ENCODE measurements at places on chromosomes 1 and 21. TPM values are rescaled to one million over a fixed set of nuclear protein-coding genes. Genes with fewer than 3 reads are reported as not detected.

CDC20 gene
- total RNA-seq: 24.3 TPM

AMY1B gene
- total RNA-seq: not detected

ATPAF1 gene
- total RNA-seq: 29.8 TPM

C1QA gene
- total RNA-seq: not detected

LAMC1 gene
- 265 TPM for total RNA-seq

FCGR2B gene
- not detected for total RNA-seq

MYOG gene
- total RNA-seq: 15.7 TPM

HSD3B1 gene
- total RNA-seq: not detected

CD160 gene
- not detected for total RNA-seq

ECM1 gene
- total RNA-seq: 637 TPM

OR10Z1 gene
- total RNA-seq: not detected

TNFRSF8 gene
- 1.9 TPM for total RNA-seq

OR2T33 gene
- total RNA-seq: not detected

GNAT2 gene
- total RNA-seq: 0.26 TPM

MIXL1 gene
- 2.4 TPM for total RNA-seq

SPRR2A gene
- not detected for total RNA-seq

HTR1D gene
- total RNA-seq: 0.54 TPM

BSND gene
- total RNA-seq: not detected

VAMP3 gene
- total RNA-seq: 91.0 TPM

ST6GALNAC5 gene
- 0.87 TPM for total RNA-seq

CGN gene
- total RNA-seq: 50.7 TPM

C4BPA gene
- total RNA-seq: not detected

BRINP2 gene
- total RNA-seq: 0.59 TPM

MX2 gene
- total RNA-seq: 5.4 TPM

SPRR2G gene
- total RNA-seq: not detected

NR1I3 gene
- not detected for total RNA-seq

SLAMF9 gene
- total RNA-seq: not detected

CBR1 gene
- 7.6 TPM for total RNA-seq

PGLYRP3 gene
- 1.1 TPM for total RNA-seq

SWT1 gene
- 11.5 TPM for total RNA-seq

VANGL2 gene
- 79.8 TPM for total RNA-seq

OR2T11 gene
- not detected for total RNA-seq

SYNC gene
- 0.49 TPM for total RNA-seq

RAB7B gene
- total RNA-seq: not detected

GPATCH3 gene
- total RNA-seq: 23.4 TPM

KRTAP8-1 gene
- total RNA-seq: not detected

EPHA10 gene
- 0.13 TPM for total RNA-seq

LRRC39 gene
- 0.64 TPM for total RNA-seq

PMF1 gene
- total RNA-seq: 51.4 TPM

PPP1R15B gene
- 43.2 TPM for total RNA-seq

AMY2B gene
- total RNA-seq: 3.4 TPM

S100A7A gene
- total RNA-seq: not detected

LRRC7 gene
- not detected for total RNA-seq

C4BPB gene
- 6.6 TPM for total RNA-seq

HPDL gene
- total RNA-seq: 2.5 TPM

RGL1 gene
- 60.7 TPM for total RNA-seq

GPR3 gene
- 2.4 TPM for total RNA-seq

PTGFR gene
- total RNA-seq: 0.41 TPM

ZBTB8A gene
- 17.4 TPM for total RNA-seq

CFHR5 gene
- total RNA-seq: not detected

CLCA1 gene
- total RNA-seq: not detected

EPHA8 gene
- not detected for total RNA-seq

BMP8B gene
- total RNA-seq: 0.10 TPM

TFAP2E gene
- 3.6 TPM for total RNA-seq

SLC45A3 gene
- total RNA-seq: 9.2 TPM

S100A2 gene
- total RNA-seq: not detected
